ENCODE measurements at places on chromosomes 12 and 14.

- no peak for DNase-seq
Measured at GRCh38 chr14:68604361-68604730, 188.5 kb downstream of the ZFP36L1 start.

DNA sequence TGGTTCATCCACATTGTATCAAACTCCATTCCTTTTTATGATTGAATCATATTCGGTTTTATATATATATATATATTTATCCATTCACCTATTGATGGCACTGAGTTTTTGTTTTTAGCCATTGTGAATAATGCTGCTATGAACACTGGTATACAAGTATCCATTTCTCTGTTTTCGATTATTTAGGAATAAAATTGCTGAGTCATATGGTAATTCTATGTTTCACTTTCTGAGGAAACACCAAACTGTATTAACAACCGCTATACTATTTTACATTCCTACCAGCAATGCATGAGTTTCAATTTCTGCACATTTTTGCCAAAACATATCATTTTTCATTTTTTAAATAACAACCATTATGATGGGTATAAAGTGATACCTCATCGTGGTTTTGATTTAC is 104.7 kb downstream of the C12orf42 start:
- no peak for DNase-seq

GRCh38 chr12:100576331-100577036 is 3.0 kb downstream of the GAS2L3 start:
- no peak for DNase-seq

- no peak for DNase-seq
Measured at GRCh38 chr14:51333901-51334521, 94.0 kb downstream of the TMX1 start.

DNA sequence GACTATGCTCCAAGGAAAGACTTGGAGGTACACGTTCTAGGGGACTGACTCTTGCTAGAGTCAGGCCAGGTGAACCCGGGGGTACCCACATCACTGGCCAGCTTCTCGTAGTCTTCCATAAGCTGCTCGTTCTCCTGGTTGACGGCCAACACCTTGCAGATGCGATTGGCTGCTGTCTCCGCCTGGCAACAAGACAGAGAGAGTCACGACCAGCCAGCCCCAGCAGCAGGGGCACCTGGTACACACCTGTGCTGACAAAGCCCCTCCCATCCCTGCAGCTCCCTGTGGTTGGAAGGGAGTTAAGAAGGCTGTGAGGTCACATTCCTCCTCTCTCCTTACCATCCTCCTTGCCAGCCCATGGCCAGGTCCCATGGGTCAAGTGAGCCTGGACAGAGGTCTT is 85.5 kb downstream of the ACTN1 start:
- no peak for DNase-seq

DNA sequence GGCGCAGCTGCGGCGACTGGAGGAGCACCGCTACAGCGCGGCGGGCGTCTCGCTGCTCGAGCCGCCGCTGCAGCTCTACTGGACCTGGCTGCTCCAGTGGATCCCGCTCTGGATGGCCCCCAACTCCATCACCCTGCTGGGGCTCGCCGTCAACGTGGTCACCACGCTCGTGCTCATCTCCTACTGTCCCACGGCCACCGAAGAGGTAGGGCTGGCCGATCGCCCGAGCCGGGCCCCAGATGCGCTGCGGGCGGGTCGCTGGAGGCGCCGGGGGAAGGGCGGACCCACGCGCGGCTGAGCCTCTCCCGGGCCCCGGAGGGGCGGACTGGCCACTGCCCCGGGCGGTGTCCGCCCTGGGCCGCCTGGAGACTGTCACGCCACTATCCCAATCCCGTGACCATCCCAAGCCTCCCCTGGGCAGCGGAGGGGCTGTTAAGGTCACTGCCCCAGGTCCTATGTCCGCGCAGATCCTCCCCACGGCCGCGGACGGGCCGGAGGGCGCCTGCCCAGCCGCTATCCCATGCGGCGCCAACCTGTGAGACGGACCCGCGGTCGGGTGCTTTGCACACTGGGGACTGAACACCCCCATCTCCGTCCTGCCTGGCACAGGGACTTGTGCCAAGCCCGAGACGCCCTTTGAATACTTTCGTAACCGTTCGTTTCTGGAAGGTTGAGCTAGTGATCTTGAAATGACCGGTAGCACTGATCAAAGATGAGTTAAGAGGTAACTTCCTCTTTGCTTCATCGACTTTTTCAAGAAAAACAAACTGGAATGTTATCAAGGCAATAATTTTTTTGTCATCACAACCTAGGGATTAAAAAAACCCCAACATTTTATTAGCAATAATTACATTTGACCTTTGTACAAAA is 725 bp downstream of the CHPT1 start:
- no peak for DNase-seq

DNA sequence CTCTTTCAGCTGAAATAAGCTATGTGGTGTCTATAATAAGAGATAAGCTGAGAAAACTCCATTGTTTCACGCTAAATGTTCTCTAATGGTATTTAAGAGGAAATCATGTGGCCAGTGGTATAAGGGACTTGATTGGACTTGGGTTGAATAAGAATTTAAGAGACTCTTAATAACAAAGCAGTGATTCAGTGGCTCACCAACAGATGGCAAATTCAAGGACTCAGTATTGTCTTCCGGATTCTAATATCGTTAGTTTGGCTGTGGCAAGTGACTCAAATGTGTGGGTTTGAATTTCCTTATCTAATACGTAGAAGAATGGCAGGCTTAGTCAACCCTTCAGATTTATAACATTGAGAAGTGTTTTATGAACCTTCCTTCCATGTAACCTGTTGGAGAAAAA is 49.1 kb upstream of the KCNH3 start:
- no peak for DNase-seq

DNA sequence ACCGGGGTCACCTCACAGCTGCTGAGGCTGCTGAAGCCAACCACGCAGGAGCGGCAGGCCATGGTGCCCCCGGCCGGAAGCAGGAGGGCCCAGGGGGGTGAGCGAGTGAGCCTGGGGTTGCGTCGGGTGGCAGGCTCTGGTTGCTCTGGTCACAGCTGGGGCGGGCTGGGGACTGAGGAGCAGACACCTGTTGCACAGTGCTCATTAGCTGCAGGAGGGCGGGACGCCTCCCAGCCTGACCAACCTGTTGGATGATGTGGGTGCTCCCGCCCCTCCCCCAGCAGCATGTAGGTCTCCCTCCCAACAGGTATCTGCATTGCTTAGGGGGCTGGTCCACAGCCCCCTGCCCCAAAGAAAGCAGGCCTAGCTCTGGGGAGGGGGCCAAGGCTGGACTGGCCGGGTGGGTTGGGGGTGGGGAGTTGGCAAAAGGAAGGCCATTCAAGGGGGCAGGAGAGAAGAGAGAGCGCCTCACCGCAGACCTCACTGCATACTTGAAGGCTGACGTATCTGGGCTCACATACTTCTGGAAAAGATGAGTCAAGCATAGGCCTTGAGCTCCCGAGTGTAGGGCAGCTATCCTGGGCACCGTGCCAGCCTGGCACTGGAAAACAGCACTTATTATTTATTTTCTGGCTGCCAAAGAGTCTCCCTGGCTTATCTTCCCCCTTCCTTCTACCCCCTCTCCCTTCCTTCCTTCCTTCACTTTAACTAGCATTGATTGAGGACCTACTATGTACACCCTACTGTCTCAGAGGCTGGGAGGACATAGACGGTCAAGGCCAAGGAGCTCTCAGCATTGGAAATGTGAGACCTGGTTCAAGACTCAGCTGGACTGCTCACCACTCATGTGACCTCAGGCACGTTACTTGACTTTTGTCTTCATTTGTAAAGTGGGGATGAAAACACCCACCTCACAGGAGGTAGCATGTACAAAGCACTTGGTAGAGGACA is at the start of gene KRT80:
KRT80 (minus strand) TSS at position 174 of the 951 bp plus-strand sequence; CDS start at position 62, 112 bp downstream.
- peak; percentile 11 for DNase-seq

GRCh38 chr12:6813363-6813762 is 8.3 kb upstream of the GPR162 start:
- DNase-seq, result no peak

- DNase-seq, result no peak
Measured at GRCh38 chr14:101827286-101827685, 65.8 kb downstream of the PPP2R5C start.

DNA sequence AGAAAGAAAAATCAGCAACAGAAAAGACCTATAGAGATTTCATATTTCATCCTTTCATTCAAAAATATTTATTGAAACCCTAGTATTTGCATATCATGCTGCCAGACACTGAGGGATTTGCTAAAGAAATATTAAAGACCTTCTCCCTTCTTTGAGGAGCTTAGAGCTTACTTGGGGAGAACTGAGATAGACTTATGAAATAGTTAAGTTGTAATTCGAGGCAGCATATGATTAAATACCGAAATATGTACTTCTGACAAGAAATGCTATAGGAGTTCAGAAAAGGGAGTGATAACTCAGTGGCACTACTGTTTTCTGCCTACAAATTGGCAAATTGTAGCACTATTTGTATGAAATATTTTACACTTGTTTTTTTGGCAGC is 59.1 kb downstream of the PLXNC1 start:
- no peak for DNase-seq

- DNase-seq, result no peak
Measured at GRCh38 chr12:57368349-57369095, 62.3 kb downstream of the R3HDM2 start.

DNA sequence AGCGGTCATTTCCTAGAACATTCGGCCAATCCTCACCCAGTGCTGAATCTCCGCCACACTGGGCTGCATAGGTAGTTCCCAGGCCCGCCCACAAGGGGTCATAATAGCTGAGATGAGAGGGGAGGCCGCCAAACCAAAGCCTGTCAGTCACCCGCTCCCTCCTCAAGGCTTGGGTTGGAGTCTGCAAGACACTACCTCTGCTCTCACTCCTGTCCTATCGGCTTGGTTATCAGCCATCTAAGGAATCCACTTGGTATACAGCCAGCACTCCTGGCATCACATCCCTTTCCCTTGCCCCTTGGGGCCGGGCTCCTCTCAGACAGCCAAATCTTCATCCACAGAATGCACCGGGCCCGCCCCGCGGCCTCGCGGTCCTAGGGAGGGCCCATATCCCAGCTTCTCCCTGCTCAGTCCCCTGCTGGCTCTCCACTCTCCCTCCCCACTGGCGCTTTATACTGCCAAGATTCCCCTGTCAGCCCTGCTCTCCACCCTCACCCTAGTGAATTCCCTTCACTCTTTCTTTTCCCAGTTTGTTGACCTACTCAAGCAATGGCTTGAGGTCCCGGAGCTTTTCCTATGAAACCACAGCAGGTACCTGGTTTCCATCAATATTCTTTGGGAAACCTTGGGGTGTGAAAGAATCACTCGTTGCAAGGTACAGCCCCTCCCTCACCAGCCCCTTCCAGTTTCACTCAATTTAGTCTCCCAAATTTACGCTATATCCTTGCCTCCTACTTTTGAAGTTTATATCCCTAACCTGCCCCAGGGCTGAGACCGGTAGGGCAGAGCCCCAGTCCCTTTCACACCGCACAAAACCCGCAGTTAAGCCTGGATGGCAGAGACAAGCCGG is 1.4 kb downstream of the IFFO1 start:
- no peak for DNase-seq

DNA sequence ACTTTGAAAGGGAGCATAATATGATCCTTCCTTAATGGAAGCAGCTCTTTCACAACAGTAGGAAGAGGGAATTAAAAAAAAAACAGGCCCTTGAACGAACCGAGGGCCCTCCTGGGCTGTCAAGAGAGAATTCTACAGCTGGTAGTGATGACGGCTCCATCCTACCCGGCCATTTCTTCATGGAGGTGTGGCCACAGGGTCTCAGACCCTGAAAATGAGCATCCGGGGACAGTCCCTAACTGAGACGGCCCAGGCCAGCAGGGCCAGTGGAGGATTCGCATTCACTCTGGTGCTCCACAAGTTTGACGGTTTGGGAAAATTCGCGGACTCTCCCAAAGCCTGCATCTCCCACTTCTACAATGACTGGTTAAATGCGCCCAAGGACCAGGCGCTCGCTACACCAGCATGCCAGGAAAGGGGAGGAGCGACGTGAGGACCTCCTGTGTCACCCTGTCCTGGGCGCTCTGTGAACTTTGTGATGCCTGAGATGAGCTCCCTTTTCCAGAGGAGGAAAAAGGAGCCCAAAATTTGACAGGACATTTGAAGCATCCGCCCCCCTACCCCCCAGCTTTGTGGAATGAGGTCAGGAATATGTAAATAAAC is 66.8 kb downstream of the BCL11B start:
- no peak for DNase-seq

GRCh38 chr14:50350975-50351374 is 38.9 kb downstream of the DMAC2L start:
- DNase-seq, result no peak

DNA sequence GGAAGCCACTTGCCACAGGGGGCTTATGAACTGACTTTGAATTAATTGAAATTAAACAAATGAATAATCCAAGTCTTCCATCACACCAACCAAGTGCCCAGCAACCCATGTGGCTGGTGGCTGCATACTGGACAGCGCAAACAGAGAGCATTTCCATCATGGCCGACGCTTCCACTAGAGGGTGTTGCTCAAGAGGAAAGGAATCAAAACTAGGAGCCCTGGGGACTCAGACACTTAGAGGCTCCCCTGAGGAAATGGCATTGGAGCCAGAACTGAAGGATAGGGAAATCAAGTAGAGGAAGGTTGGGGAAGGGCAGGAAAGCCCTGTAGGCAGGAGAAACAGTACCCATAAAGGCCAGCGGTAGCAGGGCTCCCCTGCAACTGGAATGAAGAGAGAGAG is 50.6 kb upstream of the NUAK1 start:
- no peak for DNase-seq

DNA sequence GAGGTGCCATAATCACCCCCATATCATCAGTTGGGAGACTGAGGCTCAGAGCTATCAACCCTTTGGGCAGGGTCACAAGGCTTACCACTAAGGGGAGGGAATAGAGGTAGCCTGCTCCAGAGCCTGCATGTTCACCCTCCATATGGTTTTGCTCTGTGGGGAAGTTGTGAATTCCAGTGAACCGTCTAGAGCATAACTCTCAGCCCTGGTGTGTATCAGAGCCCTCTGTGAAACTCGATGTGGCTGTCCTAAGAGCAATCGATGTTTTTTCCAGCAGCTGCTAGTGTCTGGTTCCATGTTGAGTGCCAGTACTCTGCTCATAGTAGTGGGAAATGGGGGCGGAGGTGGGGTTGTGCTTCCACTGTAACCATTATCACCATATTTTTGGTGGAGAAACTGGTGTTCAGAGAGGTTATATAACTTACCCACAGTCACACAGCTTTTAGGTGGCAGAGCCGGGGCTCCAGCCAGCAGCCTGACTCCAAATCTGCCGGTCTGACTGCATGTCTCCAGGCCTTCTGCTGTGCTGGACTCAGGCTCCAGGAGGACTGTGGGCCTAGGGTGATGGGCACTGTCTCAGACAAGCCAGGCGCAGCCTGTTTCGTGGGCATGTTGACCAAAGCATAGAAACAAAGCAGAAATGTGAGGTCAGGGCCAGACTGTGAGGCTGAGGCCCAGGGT is 104.2 kb downstream of the ADCK1 start:
- no peak for DNase-seq

GRCh38 chr14:64209444-64210131 is 84.6 kb downstream of the ESR2 start:
- DNase-seq, result no peak

DNA sequence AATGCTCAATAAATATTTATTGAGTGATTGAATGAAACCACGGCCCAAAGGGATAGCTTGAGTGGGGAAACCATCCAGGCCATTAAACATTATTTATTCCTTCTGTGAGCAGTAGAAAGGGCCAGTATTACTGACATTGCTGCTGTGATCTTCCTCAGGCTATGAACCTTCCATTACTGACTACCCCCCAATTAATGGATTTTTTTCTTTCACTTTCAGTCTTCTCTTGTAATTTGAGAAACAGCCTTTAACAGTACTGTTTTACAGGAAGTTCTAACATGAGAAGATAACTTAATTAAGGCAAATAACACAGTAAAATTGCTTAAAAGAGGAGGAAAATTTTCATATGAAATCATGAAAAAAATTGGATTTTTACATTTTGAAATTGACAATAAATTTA is 629.5 kb downstream of the TRHDE start:
- no peak for DNase-seq

GRCh38 chr14:94390372-94391086 is 2.1 kb upstream of the SERPINA1 start:
- DNase-seq, result no peak
